Mammary microvascular endothelial cell (primary cell): ENCODE measurements at places on chromosomes 16 and 17. TPM values are rescaled to one million over a fixed set of nuclear protein-coding genes. Genes with fewer than 3 reads are reported as not detected.

Gene LRRC75A
- under 0.01 and 1.0 TPM in 2 replicates for total RNA-seq

Gene OR3A3
- not detected in 2 replicates for total RNA-seq

Gene MYH13
- total RNA-seq, result not detected in 2 replicates

Gene MYH11
- total RNA-seq, result under 0.01 and 0.07 TPM in 2 replicates

Gene CA5A
- total RNA-seq, result not detected in 2 replicates

Gene MYO15A
- total RNA-seq, result 0.20 TPM in 1 of 2 replicates, not detected in the other

Gene CDC6
- total RNA-seq, result 29.1 and 35.8 TPM in 2 replicates

Gene KRTAP9-8
- not detected in 2 replicates for total RNA-seq

Gene KRT28
- total RNA-seq, result not detected in 2 replicates

Gene HSD17B1
- 0.05 TPM in 1 of 2 replicates, not detected in the other for total RNA-seq

Gene NME4
- 125 and 136 TPM in 2 replicates for total RNA-seq

Gene RASL10B
- 0.07 TPM in 1 of 2 replicates, not detected in the other for total RNA-seq

Gene TMUB2
- 26.7 and 27.2 TPM in 2 replicates for total RNA-seq

Gene WFIKKN1
- total RNA-seq, result 0.10 TPM in 1 of 2 replicates, not detected in the other

Gene FOXJ1
- total RNA-seq, result not detected in 2 replicates

Gene KRT40
- not detected in 2 replicates for total RNA-seq

Gene KCNH6
- total RNA-seq, result 0.13 TPM in 1 of 2 replicates, not detected in the other

Gene HEATR9
- not detected in 2 replicates for total RNA-seq

Gene KCNH4
- total RNA-seq, result 0.07 and 0.15 TPM in 2 replicates

Gene LGALS9B
- not detected in 2 replicates for total RNA-seq

Gene RPL23
- total RNA-seq, result 1,203 and 1,276 TPM in 2 replicates

Gene MGAT5B
- total RNA-seq, result 1.1 and 2.1 TPM in 2 replicates

Gene CD300LF
- total RNA-seq, result not detected in 2 replicates

Gene ZACN
- total RNA-seq, result not detected in 2 replicates

Gene KRTAP3-1
- not detected in 2 replicates for total RNA-seq

Gene DNAAF1
- 0.15 TPM in 1 of 2 replicates, not detected in the other for total RNA-seq

Gene CNGB1
- total RNA-seq, result 0.05 TPM in 1 of 2 replicates, not detected in the other

Gene MILR1
- 14.3 and 20.6 TPM in 2 replicates for total RNA-seq

Gene CHD9NB
- 0.20 and 0.30 TPM in 2 replicates for total RNA-seq

Gene TP53TG3F
- total RNA-seq, result not detected in 2 replicates

Gene ANKS4B
- not detected in 2 replicates for total RNA-seq

Gene NPIPB6
- 0.20 TPM in 1 of 2 replicates, not detected in the other for total RNA-seq

Gene GRIN2A
- 0.20 and 0.67 TPM in 2 replicates for total RNA-seq

Gene THRA
- 11.7 and 16.3 TPM in 2 replicates for total RNA-seq

Gene CYB561
- 13.3 and 18.6 TPM in 2 replicates for total RNA-seq

Gene KRT39
- not detected in 2 replicates for total RNA-seq

Gene KRTAP4-4
- not detected in 2 replicates for total RNA-seq

Gene SOX8
- 0.07 and 0.10 TPM in 2 replicates for total RNA-seq
